Stimulated activated CD8-positive, alpha-beta memory T cell treated with anti-CD3 and anti-CD28 coated beads, Interleukin-15, amount 100 ng/mL, for 48 hours (primary cell): ENCODE measurements at places on chromosomes 6 and 20.

- DNase-seq, result no peak
Observed at GRCh38 chr20:34954904-34955230, 739 bp downstream of the GSS start.

- DNase-seq, result no peak
Observed at GRCh38 chr6:160735523-160735922, 33.5 kb downstream of the PLG start.

- DNase-seq, result no peak
Observed at GRCh38 chr6:82178759-82179112, 68.8 kb downstream of the IBTK start.

GRCh38 chr6:40845553-40845952 lies 193.5 kb downstream of the UNC5CL start:
- no peak for DNase-seq

- DNase-seq, result no peak
Observed at GRCh38 chr20:2421247-2421646, 40.5 kb downstream of the TGM6 start.

DNA sequence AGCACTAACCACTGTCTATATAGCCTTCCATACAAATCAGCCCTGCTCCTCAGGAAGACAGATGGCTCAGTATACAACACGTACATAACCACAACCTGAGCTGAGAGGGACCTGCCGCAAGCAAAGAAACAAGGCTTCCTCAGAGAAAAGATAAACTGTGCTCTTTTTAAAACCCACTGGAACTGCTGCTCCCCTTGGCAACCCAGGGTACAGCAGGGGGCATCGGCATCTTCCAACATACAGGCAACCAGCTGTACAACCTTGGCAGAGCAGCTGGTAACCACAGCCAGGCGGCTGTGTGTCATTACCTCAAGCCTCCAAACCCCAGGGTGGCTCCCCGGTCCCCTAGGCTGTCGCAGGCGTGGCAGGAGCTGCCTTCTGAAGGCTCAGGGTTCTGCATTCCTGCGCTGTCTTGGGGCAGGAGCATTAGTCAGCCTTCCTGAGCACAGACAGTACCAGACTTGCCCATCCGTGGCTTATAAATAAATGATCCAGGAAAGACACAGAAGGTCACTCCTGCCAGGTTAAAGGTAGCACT lies 249.5 kb downstream of the ADGRG6 start:
- peak; percentile 40 for DNase-seq

DNA sequence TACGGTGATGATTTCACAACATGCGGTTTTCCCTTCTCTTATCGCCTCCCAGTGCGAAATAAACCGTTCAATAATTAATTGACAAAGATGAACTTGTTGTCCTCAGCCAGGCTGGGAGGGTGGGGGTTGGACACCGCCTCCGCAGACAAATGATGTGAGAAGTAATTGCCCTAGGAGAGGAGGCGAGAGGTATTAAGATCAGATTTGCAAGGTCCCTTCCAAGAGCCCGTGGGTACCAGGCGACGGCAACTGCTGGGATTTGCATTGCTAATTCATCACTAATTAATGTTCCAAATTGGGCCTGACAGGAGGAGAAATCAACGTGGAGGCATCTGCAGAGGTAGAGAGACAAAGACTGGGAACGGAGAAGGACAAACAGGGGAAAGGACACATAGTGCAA lies 90.2 kb upstream of the CCDC167 start:
- no peak for DNase-seq

- DNase-seq, result no peak
Observed at GRCh38 chr20:14355791-14356190, 18.4 kb upstream of the FLRT3 start.

GRCh38 chr6:15268137-15268908 lies 22.5 kb downstream of the JARID2 start:
- DNase-seq, result no peak
